MG63 (cell line): ENCODE measurements at places on chromosomes 16 and 17.

GRCh38 chr16:72210555-72210954 is 38.6 kb upstream of the PMFBP1 start:
- DNase-seq, result no peak

DNA sequence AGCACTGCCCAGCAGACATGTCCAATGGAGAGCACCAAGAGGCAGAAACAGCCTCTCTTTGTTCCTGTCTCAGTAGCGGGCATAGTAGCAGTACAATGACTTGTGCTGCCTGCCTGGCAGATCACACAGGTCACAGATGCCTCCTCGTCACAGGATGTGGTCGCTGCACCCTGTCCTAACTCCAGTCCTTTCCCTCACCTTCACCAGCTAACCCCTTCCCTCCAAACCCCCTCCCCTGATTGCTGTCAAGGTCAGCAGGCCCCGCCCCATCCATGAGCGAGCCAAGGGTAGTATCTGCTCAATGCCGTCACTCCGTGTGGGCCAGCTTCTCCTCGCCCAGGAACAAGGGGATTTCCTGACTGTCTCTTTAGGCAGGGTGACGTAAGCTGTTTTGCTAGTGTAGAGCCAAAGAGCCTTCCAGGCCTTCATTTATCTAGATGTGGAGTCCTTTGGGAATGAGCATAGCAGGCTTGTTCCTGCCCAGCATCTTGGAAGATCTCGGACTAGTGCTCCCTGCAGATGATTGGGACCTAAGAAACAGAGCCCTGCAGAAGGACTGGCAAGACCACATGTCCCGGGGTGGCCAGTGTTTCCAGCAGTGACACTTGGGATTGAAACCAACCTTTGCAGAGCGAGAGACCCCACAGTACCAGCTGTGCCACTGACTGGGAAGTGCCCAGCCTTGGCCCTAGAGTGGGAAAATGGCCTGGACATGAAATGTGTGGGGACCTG is 75.9 kb upstream of the TNRC6C start:
- DNase-seq, result no peak

DNA sequence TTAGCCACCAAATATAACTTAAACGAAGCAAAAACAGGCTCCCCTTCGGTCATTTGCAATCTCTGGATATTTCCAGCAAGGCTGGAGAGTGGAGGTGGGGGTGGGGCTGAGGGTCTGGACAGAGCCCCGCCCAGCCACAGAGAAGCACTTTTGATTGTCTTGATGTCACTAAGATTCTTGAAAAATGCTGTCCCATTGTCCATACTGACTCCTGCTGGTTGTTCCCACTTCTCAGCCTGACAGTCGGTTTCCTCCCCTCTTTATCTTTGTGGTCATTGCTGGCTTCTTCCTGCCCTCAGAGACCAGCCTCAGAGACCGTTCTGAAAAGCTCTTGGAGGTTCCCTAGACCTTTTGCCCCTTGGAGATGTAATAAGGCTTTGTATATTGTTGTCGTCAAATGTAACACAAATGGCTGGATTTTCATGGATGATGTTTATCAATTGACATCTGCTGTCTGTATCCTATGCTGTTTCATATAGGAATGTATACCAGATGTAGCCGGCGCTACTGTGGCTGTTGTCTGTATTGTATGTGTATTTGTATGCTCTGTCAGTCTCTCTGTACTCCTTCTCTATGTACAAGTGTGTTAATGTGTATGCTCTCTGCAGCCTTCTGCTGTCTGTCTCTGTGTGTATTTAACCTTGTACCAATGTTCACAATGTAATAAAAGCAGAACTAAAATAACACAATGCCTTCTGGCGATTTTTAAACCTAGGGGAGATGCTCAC is 94.8 kb upstream of the DNAH9 start:
- DNase-seq, result no peak

DNA sequence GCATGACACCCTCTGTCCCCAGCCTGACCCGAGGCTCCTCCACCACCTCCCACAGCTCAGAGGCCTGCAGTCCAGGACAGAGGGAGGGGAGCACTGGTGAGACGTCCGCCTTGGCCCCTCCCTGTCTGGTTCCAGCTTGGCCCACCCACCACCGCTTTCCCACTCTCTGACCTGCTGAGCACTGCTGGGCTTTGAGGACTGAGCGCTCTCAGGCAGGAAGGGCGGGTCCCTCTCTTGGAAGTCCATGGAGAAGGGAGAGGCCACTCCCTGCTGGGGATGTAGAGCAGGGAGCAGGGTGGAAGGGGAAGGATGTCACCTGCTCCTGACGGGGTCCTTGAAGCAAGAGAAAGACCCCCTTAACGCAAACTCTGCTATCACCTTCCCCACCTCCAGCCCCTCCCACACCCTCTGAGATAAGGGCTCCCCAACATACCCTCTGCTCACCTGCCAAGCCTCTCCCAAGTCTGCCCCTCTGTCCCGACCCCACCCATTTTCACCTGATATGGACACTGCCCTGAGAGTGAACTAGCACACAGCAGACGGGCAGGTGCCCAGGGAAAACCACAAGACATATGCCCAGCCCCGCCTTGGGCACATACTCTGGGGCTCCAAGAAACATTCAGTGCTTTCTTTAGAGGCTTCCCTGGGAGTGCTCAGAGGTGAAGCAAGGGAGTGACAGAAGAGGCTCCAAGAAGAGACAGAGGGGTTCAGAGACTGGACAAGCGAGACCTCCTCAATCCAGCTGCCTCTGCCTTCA is 1.4 kb downstream of the OSBPL7 start:
- no peak for DNase-seq

- DNase-seq, result no peak
Observed at GRCh38 chr17:37274461-37274860, 101.3 kb upstream of the C17orf78 start.

- no peak for DNase-seq
Observed at GRCh38 chr17:36928471-36929345, 8.6 kb upstream of the LHX1 start.

- no peak for DNase-seq
Observed at GRCh38 chr17:61486135-61487120, 34.2 kb downstream of the TBX4 start.

GRCh38 chr16:30351586-30352419 is 3.3 kb downstream of the CD2BP2 start:
- DNase-seq, result peak; percentile 97

- DNase-seq, result no peak
Observed at GRCh38 chr17:74883241-74883745, 10.1 kb downstream of the FADS6 start.

GRCh38 chr16:68097895-68098294 is 12.7 kb downstream of the NFATC3 start:
- no peak for DNase-seq

GRCh38 chr17:57861000-57861789 is 11.4 kb upstream of the MRPS23 start:
- DNase-seq, result peak; percentile 71
